Fibroblast of skin of scalp (primary cell): ENCODE measurements at places on chromosomes 11 and 22.

DNA sequence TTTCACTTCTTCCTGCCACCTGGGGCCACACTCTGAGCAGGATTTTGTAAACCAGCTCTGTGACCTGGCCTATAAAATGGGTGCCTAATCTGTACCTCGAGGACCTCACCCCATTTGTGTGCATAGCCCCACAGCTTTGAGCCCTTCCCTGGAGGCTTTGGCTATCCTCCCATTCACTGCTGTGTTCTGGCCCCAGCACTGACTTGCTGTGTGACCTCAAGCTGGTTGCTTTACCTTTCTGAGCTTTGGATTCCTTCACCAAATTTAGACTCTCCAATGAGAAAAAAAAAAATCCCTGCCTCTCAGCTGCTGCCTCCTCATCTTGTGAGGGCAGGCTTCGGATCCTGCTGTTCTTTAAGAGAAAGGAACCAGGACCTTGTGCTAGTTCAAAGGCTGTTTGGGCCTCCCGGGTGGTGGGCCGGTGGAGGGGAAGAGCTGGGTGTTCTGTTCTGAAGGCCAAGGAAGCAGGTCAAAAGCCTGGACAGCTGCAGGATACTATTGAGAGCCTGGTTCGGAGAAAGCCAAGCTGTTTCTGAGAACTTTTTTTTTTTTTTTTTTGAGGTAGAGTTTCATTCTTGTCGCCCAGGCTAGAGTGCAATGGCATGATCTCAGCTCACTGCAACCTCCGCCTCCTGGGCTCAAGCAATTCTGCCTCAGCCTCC is 1.1 kb upstream of the PYGM start:
- DNase-seq, result no peak

- DNase-seq, result peak; percentile 19
Measured at GRCh38 chr22:30876915-30877553, 91.5 kb downstream of the MORC2 start.

DNA sequence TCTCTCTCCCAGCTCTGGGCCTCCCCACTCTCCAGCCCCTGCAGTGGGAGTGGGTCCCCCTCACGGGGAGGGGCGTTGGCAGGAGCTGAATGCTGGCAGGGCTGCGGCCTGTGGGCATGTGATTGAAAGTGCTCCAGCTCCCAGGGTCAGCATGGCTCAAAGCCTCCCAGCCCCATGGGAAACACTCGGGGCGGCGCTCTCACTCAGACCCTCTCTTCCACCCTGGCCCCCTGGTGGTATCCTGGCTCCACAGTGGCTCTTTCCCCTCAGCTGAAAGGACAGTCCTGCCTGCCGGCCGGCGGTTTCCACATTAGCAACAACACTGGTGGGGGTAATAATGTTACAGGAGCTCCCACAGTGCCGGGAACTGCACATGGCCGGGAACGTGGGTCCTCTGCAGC is 35.5 kb downstream of the POLR3H start:
- no peak for DNase-seq

GRCh38 chr11:113376156-113376555 is 11.4 kb upstream of the ANKK1 start:
- DNase-seq, result no peak

- peak; percentile 67 for DNase-seq
Measured at GRCh38 chr22:41447435-41448188, 1.0 kb upstream of the TOB2 start.

DNA sequence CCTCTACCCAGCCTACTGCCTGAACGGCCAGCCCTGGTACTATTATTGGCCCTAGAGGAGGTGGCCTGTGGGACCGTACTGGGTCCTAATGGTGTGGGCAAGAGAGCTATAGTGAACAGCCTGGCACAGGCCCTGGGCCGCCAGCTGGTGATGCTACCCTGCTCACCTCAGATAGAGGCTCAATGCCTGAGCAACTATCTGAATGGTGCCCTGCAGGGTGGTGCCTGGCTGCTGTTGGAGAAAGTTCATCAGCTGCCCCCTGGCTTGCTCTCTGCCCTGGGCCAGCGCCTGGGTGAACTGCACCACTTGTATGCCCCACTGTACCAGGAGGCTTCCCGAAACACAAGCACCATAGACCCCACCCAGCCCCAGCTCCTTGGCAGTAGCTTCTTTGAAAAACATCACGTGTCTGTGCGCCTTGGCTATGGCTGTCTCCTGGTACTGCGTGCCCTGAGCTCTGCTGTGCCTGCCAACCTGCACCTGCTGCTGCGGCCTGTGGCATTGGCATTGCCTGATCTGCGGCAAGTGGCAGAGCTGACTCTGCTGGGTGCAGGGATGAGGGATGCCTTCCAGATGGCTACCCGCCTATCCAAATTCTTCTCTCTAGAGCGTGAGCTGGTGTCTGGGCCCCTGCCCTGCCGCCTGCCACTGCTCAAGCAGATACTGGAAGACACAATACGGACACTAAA is 49.0 kb downstream of the DNHD1 start:
- DNase-seq, result no peak

DNA sequence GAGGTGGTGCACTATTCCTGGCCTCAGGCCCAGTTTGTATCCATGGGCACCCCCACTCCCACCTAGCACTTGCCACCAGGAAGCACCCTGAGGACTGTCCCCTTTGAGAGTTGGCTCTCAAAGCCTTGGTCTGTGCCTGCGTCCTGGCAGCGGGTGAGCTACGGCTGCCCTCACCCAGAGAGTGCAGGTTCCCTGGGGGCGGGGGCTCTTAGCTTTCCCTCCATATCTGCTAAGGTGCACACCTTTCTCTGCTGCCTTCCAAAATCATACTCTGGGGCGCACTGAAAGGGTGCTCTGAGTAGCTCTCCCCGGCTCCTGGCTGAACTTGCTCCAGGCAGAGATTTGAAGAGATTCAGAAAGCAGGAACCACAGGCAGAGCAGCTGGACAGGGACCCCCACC is 7.1 kb downstream of the KCNQ1 start:
- DNase-seq, result no peak

GRCh38 chr22:45399712-45400445 is 13.5 kb downstream of the SMC1B start:
- no peak for DNase-seq

GRCh38 chr11:83711106-83711527 is 424.9 kb upstream of the CCDC90B start:
- DNase-seq, result no peak

- no peak for DNase-seq
Measured at GRCh38 chr11:120028181-120028896, 109.6 kb downstream of the TRIM29 start.
